ENCODE measurements at places on chromosomes 3 and 15.

- DNase-seq: no peak
Measured at GRCh38 chr15:29815000-29815710, 7.1 kb downstream of the TJP1 start.

DNA sequence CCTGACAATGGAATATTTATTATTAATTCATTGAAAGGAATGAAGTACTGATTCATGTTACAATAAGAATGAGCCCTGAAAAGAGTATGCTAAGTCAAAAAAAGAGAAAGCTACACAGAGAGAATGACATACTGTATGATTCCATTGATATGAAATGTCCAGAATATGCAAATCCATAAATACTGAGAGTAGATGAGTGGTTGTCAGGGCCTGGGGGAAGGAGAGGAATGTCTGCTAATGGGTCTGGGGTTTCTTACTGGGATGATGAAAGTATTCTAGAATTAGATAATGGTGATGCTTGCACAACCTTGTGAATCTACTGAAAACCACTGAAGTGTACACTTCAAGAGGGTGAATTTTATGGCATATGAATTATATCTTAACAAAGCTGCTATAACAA lies 79.9 kb upstream of the HACD2 start:
- no peak for DNase-seq

- DNase-seq: no peak
Measured at GRCh38 chr3:192170031-192170430, 557.3 kb downstream of the FGF12 start.

DNA sequence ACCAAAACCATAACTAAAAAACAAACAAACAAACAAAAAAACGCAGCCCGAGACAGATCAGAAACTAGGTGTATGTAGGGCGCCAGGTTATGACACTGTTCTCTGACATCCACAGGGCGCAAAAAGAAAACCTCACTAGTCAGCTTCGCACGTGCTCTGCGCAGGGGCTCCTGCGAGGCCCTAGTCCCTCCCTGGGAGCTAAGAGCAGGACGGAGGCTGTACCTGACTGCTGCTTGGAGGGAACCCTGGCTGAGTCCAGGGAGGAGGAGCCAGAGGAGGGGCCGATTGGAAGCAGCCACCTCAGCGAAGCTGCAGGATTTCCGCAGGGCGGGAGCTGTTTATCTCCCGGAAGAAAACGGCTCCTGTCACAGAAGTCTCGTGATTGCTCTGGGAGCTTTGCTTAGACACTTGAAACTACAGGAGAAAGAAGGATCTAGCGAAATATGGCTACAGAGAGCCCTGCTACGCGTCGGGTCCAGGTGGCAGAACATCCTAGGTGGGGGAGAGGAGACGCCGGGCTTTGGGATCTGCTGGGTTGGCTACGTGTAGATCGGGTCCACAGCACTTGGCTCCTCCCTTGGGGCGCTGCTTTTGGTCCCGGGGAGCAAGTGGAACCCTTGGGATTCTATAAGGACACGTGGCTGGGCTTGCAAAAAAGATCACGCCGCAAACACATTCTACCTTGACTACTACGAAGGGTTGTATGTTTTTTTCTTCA lies at the start of gene GALK2:
TSS of gene GALK2 (plus strand) at position 368 of the 718 bp plus-strand sequence. CDS start at position 444, 76 bp downstream.
- DNase-seq: peak; percentile 96

- DNase-seq: no peak
Measured at GRCh38 chr15:97680606-97681220, 279.8 kb upstream of the ARRDC4 start.

- no peak for DNase-seq
Measured at GRCh38 chr3:24145981-24146822, 201.1 kb downstream of the NR1D2 start.

GRCh38 chr3:99731499-99731898 lies 86.2 kb upstream of the CMSS1 start:
- DNase-seq: no peak

All from hematopoietic multipotent progenitor cell treated with erythropoietin and hydrocortisone succinate and interleukin-3 and kit ligand, for 6 days (in vitro differentiated cells).